ENCODE measurements at places on chromosomes 5 and 9. TPM values are rescaled to one million over a fixed set of nuclear protein-coding genes. Genes with fewer than 3 reads are reported as not detected.

- H3K4me3 ChIP-seq = no peak overlapping the region
- no peaks in the 10 kb centered on the region for H3K4me1 ChIP-seq
- H3K27me3 ChIP-seq = no peaks in the 10 kb centered on the region
- H3K36me3 ChIP-seq = no peaks in the 10 kb centered on the region
- H3K27ac ChIP-seq = no peak overlapping the region
These were observed 17.2 kb downstream of the CENPP start for GRCh38 chr9:92342825-92343488.

Gene RNF44
- total RNA-seq = 62.1 TPM

DNA sequence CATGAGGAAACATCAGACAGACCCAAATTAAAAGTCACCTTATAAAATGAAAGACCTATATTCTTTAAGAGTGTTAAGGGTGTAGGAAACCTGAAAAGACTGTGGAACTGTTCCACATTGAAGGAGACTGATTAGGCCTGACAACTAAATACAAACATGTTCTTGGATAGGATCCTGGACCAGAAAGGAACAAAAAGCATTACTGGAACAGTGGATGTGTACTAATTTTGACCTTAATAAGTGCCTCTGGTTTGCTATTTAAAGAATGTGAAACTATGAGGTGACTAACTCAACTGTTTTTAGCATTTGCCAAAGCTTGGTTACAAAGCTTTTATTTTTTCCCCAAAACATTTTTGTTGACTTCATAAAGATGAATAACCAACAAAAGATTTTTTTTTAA, 340.6 kb downstream of the CAAP1 start:
- DNase-seq = no peak
- no peaks in the 10 kb centered on the region for H3K27me3 ChIP-seq
- H3K27ac ChIP-seq = no peak overlapping the region
- H3K4me1 ChIP-seq = no peaks in the 10 kb centered on the region

DNA sequence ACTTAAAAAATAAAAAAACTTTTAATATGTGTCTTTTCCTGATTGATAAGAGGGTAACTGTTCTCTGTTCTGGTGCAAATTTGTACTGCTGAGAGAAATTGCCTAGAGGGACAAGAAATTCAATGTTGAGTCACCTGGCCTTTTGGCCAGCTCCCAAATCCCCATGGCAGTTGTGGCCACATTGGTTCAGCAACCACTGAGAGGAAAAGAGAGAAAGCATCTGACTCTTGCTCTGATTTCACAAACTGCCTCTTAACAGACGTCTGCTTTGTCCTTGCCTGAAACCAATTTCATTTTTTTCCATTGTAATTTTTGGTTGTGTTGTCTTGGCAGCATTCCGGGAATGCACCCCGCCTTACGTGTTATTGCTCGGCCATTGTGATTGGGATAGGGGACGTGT, 42.4 kb downstream of the NTRK2 start:
- no peak overlapping the region for H3K4me3 ChIP-seq
- DNase-seq = peak; percentile 34
- no peaks in the 10 kb centered on the region for H3K27me3 ChIP-seq
- no peaks in the 10 kb centered on the region for H3K36me3 ChIP-seq

- no peak overlapping the region for H3K4me3 ChIP-seq
- no peaks in the 10 kb centered on the region for H3K27me3 ChIP-seq
- H3K36me3 ChIP-seq = no peaks in the 10 kb centered on the region
These were observed 1.9 kb downstream of the C5 start for GRCh38 chr9:121048175-121048574.

- no peaks in the 10 kb centered on the region for H3K36me3 ChIP-seq
- no peak overlapping the region for H3K4me3 ChIP-seq
- DNase-seq = no peak
- no peaks in the 10 kb centered on the region for H3K27me3 ChIP-seq
- no peaks in the 10 kb centered on the region for H3K4me1 ChIP-seq
- H3K27ac ChIP-seq = no peak overlapping the region
These were observed 123.3 kb upstream of the RASEF start for GRCh38 chr9:83186155-83186737.

DNA sequence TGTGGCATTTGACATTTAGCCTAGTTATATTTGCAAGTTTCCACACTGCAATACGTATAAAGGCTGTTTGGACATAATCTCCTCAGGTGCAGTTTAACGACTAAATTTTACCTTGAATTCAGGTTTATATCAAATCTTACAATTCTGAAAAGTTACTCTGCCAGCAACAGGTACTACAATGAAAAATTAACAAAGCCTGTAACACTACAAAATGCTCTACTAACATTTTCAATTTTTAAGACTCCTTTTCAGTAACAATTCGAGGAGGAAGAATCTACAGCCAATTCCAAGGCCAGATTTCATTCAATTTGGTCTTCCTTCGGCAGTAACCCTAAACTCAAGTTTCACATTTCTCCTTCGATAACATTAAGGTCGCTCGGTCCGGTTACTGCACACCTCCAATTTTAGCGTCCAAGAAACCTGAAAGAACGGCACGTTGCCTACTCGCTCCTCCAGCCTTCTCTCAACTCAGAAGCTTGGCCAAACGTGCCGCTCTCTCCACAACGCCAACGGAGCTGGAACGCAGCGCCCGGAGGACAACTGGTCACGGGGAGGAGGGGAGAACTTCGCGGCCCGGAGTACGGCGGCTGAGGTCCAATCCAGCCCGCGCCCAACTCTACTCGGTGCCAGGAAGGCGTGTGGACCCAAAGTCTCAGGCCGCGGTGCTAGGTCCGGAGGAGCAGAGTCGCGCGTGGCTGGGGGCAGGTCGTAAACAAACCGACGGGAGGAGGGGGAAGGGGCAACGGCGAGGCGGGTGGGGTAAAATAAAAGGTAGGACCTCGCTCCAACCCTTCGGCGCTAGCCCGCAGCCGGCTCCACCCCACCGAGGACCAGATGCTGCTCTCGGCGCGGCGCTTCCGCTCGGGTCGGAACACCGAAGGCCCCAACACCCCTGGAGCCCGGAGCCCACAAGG, 681 bp downstream of the FNIP1 start:
- peak; percentile 70 for DNase-seq
- peak overlapping the region; percentile 98 for H3K27ac ChIP-seq
- H3K4me1 ChIP-seq = peaks cover 44% of the 10 kb centered on the region
- no peaks in the 10 kb centered on the region for H3K36me3 ChIP-seq
- no peaks in the 10 kb centered on the region for H3K27me3 ChIP-seq

- H3K27me3 ChIP-seq = no peaks in the 10 kb centered on the region
These were observed 74.2 kb upstream of the GRAMD2B start for GRCh38 chr5:126348855-126349635.

Gene BAAT
- total RNA-seq = 0.14 TPM

- H3K27ac ChIP-seq = no peak overlapping the region
- H3K36me3 ChIP-seq = no peaks in the 10 kb centered on the region
- H3K27me3 ChIP-seq = no peaks in the 10 kb centered on the region
- no peaks in the 10 kb centered on the region for H3K4me1 ChIP-seq
- no peak overlapping the region for H3K4me3 ChIP-seq
These were observed 29.0 kb downstream of the KLHL3 start for GRCh38 chr5:137706841-137707240.

DNA sequence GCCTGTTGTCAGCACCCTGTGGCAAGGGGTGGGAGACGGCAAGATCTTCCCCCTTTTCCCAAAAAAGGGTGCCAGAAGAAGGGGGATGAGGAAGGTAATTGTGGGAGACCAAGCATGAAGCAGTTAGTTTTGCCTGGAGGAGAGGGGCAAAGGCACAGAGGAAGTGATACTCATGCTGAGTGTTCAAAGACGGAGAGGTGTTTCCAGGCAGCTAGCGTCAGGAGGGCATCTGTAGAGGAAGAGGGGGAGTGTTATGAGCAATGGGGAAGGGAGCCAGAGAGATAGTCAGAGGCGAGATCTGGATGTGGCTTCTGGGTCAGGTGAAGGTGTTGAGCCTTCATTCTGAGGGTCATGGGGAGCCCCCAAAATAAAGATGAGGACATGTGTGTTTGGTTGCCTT, 26.9 kb upstream of the ADAM19 start:
- H3K4me1 ChIP-seq = no peaks in the 10 kb centered on the region
- H3K36me3 ChIP-seq = no peaks in the 10 kb centered on the region
- H3K27me3 ChIP-seq = no peaks in the 10 kb centered on the region
- H3K4me3 ChIP-seq = no peak overlapping the region
- no peak overlapping the region for H3K27ac ChIP-seq

- no peaks in the 10 kb centered on the region for H3K36me3 ChIP-seq
- no peak overlapping the region for H3K27ac ChIP-seq
- no peaks in the 10 kb centered on the region for H3K27me3 ChIP-seq
- peaks cover 8% of the 10 kb centered on the region for H3K4me1 ChIP-seq
These were observed 39.4 kb downstream of the SUSD1 start for GRCh38 chr9:112135706-112136105.

DNA sequence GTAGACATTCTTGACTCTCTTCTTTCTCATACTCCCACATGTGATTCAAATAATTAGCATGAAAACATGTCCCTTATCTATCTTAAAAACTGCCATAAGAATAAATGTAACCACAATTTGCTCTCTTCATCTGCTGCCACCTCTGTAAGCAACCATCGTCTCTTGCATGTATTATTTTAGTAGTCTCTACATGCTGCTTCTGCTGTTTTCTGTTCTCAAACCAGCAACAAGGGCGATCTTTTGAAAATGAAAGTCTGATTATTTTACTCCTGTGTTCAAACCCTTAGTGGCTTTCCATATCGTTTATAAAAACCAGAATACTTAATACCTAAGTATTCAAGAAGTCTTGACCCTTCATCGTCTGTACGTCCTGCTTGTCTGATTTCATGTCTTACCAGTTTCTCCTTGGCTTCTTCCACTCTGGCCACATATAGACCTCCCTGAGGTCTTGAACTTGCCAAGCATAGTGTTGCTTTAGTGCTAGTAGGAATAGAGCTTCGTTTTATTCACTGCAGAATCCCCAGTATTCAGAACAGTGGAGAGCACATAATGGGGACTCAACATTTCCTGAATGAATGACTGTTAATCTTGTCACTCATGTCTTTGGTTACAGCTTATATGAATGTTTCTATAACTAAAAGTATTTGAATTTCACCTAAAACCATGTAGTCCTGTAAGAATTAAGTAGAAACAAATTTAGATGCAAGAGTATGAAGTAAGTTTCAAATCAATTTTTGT, 10.6 kb downstream of the CDC42SE2 start:
- H3K4me1 ChIP-seq = peaks cover 82% of the 10 kb centered on the region
- H3K27me3 ChIP-seq = no peaks in the 10 kb centered on the region
- no peak for DNase-seq
- no peak overlapping the region for H3K4me3 ChIP-seq

DNA sequence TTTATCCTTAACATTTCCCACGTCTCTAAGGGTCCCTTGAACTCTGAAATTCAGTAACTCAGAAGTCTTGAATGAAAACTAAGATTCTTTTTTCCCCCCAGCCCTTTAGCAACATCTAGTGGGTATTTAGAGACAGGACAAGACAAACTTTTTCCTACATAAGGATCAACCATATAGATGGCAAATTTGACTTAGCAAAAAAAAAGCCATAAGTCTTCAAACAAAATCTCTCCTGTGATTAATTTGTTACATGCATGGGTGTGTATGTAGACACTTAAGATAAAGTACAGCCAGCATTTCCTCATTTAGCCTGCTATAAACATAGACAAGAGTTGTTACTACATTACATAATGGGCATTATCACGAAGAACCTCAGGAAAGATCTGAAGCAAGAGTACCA, 29.1 kb upstream of the ANKRD31 start:
- H3K4me3 ChIP-seq = no peak overlapping the region
- H3K4me1 ChIP-seq = no peaks in the 10 kb centered on the region
- no peaks in the 10 kb centered on the region for H3K27me3 ChIP-seq
- H3K27ac ChIP-seq = peak overlapping the region; percentile 51

DNA sequence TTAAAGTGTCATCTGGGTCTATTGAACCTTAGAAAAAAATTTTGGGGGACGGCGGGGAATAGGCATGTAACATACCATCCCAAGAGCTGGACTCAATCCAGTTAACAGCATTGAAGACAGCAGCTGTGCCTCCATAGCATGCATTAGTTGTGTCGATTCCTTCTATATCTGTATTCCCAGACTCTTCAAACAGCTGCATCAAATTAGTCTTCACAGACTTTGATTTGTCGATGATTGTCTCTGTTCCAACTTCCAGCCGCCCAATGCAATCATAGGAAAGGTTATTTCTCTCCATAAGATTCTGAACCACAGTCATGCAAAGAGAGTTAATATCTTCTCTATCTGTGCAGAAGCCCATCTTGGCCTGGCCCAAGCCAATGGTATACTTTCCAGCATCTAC, 14.8 kb downstream of the HMGCS1 start:
- H3K36me3 ChIP-seq = no peaks in the 10 kb centered on the region
- no peaks in the 10 kb centered on the region for H3K27me3 ChIP-seq
- no peaks in the 10 kb centered on the region for H3K4me1 ChIP-seq
- no peak for DNase-seq
- no peak overlapping the region for H3K27ac ChIP-seq

GRCh38 chr9:110537841-110538646, 41.5 kb downstream of the SVEP1 start:
- H3K4me1 ChIP-seq = no peaks in the 10 kb centered on the region
- no peak overlapping the region for H3K4me3 ChIP-seq
- no peak overlapping the region for H3K27ac ChIP-seq
- DNase-seq = no peak
- no peaks in the 10 kb centered on the region for H3K36me3 ChIP-seq
- no peaks in the 10 kb centered on the region for H3K27me3 ChIP-seq

DNA sequence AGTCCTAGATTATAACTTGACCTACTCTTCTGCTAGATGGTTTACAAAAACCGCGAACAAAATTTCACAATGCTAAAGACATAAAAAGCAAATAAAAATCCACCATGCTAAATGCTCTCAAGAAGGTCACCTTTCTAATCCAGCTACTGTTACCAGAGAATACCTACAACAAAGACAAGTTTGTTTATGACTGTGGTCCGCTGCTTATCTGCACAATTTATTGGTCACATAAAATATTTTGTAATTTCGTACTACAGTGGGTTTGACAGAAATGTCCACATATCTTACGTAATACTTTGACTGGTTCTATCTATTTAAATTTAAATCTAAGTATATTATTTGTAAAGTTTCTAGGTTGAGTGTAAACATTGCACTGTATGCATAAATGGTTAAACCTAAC, 257.6 kb upstream of the ZNF608 start:
- H3K36me3 ChIP-seq = no peaks in the 10 kb centered on the region
- no peak overlapping the region for H3K27ac ChIP-seq
- DNase-seq = no peak
- no peaks in the 10 kb centered on the region for H3K4me1 ChIP-seq
- H3K4me3 ChIP-seq = no peak overlapping the region
- no peaks in the 10 kb centered on the region for H3K27me3 ChIP-seq

Data from transverse colon (tissue), 4 donors.